ENCODE measurements at places on chromosomes 5 and 9.

- DNase-seq = no peak
These were observed 85.4 kb downstream of the SEMA4D start for GRCh38 chr9:89412541-89412940.

DNA sequence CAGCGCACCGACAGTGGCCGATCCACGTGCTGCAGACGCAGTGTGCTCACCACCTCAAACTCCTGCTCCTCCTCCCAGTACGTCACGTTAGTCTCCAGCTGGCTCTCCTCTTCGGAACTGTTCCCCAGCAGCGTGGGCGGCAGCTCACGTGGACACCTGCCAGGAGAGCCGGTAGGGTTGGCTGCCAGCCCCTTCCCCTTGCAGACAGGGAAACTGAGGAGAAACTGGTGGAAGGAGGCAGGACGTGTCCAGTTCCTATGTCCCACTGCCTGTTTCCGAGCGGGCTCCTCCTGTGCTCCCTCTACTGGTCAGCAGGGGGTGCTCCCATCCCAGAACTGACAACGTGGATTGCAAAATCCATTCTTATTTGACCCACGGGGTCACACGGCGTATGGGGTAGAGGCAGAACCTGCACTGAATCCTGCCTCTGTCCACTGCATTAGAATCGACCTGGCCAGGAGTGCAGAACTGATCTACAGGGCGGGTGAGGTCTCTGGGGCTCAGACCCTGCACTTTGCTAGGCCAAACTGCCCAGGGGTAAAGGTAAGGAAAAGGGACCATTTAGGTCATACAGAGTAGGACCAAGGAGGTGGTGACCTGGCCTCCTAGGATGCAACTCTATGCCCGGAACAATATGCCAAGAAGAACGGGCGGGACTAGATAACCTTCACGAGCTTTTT is 25.7 kb downstream of the PDGFRB start:
- no peak for DNase-seq

GRCh38 chr9:38677660-38678303 is 42.2 kb downstream of the FAM240B start:
- DNase-seq = no peak

DNA sequence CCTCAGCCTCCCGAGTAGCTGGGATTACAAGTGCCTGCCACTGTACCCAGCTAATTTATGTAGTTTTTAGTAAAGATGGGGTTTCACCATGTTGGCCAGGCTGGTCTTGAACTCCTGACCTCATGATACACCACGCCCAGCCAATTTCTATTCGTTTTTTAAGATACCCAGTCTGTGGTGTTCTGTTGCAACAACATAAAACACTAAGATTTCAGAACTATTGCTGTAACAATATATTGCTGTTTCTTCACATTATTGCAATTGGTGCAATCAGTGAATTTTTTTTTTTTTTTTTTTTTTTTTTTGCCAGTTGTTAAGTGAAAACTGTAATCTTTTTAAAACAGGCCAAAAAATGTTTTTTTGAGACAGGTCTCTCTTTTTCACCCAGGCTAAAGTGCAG is 9.9 kb downstream of the SRP19 start:
- DNase-seq = no peak

- DNase-seq = no peak
These were observed 33.2 kb upstream of the ENHO start for GRCh38 chr9:34555936-34556525.

- DNase-seq = no peak
These were observed 1.2 kb upstream of the F12 start for GRCh38 chr5:177410575-177410974.

- no peak for DNase-seq
These were observed 96.0 kb downstream of the AK8 start for GRCh38 chr9:132782037-132782436.

- DNase-seq = peak; percentile 18
These were observed 2.7 kb downstream of the MTRR start for GRCh38 chr5:7871653-7872052.

DNA sequence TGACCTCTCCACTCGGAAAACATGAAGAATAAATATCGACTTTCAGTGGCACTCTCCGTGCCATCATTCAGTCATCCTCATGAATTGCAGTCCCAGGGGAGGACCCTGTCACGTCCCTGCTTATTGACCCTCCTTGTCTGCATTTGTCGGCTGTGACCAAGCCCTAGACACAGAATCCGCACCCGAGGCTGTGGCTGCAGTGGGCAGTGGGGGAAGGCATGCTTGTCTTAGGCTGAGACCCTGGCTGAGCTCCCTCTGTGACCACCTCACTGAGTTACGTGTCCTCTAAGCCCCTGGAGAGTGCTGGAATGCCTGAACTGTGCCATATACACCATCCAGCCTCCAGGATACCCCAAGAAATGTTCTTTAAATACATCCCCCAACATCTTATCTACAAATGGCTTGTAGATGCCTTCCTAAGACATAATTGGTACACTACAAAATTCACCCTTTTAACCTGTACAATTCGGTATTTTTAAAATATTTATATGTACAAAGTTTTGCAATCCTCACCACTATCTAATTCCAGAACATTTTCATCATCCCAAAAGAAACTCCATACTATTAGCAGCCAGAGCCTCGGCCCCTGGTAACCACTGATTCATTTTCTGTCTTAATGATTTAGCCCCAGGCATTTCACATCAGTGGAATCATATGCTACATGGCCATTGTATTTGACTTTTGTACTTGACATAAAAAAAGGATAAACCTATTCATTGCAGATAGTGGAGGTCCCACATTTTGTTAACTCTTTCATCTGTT is 80.8 kb upstream of the ICE1 start:
- no peak for DNase-seq

GRCh38 chr5:173495225-173495904 is 121.1 kb downstream of the BOD1 start:
- DNase-seq = no peak

DNA sequence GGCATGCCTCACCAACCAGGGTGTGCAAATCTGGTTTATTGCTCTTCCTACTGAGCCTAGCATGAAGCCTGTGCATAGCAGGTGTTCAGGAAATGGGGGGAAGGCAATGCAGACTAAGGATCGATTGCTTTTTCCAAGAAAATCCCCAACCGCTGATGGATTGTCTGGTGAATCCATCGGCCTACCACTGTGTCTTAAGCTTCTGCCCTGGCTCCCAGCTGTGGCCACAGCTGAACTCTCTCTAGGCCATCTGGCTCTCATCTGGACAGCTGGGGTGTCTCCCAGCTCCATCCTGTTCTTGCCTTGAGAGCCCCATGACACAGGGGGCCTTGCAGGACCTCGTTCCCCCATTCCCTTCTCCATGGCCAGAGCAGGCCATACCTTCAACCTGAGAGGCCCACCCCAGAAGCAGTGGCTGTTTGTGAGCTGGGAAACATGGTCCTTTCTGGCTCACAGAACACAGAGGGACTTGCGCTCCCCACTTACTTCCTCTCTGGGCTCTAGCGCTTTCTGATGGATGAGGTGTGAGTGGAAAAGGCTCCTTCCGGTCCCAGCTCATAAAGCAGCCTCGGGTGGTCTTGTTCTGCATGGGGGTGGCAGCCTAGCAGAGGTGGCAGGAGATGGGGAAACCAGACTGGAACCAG is 41.8 kb downstream of the COL27A1 start:
- DNase-seq = no peak

DNA sequence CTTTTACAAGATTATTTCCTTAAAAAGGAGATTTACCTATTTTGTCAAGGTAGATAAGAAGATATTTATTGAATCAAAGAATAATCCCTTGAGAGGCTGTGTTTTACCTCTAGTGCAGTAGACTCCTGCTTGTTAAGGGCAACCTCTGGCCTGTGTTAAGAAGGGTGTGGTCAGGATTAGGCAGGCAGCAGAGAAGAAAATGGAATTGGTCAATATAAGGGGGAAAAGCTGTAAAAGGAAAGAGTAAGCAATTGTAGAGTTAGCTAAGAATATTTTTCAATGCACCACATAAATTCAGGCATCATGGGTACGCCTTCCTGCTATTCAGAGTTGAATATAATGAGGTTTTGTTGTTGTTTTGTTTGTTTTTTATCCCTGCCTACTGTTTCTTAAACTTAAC is 6.2 kb downstream of the CCDC125 start:
- no peak for DNase-seq

- DNase-seq = no peak
These were observed 237.2 kb downstream of the PARP8 start for GRCh38 chr5:50903651-50904050.

DNA sequence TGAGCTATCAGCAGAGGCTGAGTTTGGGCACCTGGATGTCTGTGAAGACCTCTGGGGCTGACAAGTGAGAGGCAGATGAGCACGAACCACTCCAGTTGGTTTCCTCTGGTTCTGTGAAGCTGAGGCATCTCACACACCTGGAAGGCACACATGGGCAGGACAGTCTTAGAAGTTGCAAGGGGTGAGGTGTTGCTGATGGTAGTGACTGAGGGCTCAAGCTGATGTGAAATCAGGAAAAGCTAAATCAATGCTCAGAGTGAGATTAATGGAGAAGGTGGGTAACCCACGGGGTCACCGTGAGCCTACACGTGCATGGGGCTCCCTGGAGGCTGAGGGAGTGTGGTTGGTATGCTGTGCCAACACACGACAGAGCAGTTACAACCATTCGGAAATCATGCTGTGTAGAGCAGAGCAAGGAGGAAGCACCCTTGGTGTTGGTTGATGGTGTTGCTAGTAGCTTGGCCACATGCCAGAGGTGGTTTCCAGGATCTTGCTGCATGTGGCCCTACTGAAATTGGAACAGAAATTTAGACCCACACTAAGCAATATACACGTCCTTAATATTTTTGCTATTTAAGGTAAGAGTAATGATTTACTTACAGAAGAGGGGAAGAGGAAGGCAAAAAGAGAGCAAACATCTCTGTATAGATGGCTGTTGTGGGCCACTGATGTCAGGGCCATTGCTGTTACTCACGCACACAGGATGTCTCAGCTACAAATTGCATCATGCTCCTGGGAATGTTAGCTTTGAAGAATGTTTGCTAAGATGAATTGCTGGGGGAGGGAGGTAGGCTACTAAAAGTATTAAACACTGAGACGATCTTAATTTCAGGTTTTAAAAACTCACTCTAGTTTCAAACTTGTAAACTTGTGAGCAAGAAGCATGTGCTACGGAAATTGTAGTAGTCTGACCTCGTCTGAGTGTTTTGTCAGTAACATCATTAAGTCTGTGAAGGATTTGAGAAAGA is 170.5 kb downstream of the ARHGEF28 start:
- DNase-seq = no peak

GRCh38 chr9:89317282-89317681 is 1.0 kb upstream of the SECISBP2 start:
- DNase-seq = no peak

- no peak for DNase-seq
These were observed 243.2 kb downstream of the CACNA1B start for GRCh38 chr9:138120511-138121437.

- DNase-seq = no peak
These were observed 877.0 kb downstream of the NR2F1-AS1 start for GRCh38 chr5:92703976-92704375.
